Stimulated activated CD8-positive, alpha-beta memory T cell treated with anti-CD3 and anti-CD28 coated beads, Interleukin-7, amount 100 ng/mL, for 4 hours (primary cell): ENCODE measurements at places on chromosomes 5 and 9.

GRCh38 chr9:132708239-132708638 lies 38.0 kb downstream of the GTF3C4 start:
- DNase-seq: no peak

DNA sequence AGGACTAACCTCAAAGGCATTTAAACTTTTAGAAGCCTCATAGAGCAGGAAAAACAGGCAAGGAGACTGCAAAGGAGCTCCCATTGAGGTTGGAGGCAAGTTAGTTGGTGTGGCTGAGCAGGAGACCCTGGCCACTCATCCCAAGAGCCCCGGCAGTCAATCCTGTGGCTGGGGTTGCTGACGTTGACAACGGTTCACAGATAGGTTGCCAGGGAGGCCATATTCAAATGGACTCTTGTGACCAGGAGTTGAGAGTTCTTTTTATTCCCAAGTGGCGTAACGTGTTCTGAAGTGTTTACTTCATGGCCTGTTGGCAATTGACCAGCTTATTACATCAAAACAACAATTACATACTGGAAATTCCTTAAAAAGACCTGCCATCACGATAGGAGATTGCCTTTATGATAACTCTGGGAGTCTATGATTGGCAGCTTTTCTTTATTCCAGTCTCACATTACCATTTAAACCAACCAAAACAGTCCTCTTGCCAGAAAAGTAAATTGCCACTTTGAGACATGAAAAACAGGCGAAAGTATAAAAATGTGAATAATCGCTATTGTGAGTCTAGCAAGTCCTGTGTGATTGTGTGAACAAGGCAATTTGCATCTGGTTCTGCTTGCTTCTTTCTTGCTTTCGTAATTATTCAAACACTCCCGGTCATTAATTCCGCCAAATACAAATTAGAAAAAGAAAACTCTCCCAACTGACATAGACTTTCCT lies 394.9 kb downstream of the MED10 start:
- DNase-seq: no peak

GRCh38 chr5:152403046-152403445 lies 2.0 kb downstream of the NMUR2 start:
- no peak for DNase-seq

- DNase-seq: no peak
These were observed 186.5 kb downstream of the ARHGEF28 start for GRCh38 chr5:73812457-73812856.

DNA sequence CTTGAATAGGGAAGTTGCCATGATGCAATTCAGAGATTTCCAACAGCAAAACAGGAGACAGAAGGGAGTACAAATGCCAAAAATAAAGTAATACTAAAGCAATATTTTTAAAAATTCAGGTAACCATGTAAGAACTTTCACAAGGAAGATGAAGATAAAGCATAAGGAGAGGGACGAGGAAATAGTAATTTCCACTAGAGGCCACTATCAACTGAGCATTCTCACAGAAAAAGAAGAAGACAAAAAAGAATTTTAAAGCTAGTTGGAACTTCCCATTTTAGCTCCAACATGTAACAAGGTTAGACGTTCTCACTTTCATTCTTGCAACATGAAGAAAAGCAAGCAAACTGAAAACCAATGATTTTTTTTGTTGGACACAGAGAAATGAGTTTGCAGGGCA lies 779.9 kb upstream of the CDH6 start:
- no peak for DNase-seq

- DNase-seq: no peak
These were observed 130.5 kb upstream of the HAND1 start for GRCh38 chr5:154608531-154609011.

- DNase-seq: no peak
These were observed 9.3 kb downstream of the SLC25A48 start for GRCh38 chr5:135843571-135844337.

DNA sequence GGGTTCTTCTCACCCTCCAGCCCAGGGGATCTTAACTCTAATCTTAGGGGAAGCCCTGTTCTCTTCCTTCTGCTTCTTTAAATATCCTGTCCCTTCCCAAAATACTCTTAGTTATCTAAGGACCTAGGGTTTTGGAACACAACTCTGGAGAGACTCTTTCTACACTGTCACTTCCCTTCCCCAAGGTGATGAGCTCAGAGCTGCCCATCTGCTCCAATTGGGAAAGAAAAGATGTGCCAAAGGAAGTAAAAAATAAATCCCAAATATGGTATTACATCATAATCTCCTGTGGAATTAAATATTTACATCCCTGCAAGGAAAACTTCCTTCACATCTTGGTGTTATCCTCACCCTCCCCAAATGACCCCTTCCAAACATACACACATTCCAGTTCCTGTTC lies 291.2 kb downstream of the EPB41L4A start:
- DNase-seq: no peak

GRCh38 chr9:15403155-15403554 lies 19.5 kb upstream of the SNAPC3 start:
- no peak for DNase-seq

DNA sequence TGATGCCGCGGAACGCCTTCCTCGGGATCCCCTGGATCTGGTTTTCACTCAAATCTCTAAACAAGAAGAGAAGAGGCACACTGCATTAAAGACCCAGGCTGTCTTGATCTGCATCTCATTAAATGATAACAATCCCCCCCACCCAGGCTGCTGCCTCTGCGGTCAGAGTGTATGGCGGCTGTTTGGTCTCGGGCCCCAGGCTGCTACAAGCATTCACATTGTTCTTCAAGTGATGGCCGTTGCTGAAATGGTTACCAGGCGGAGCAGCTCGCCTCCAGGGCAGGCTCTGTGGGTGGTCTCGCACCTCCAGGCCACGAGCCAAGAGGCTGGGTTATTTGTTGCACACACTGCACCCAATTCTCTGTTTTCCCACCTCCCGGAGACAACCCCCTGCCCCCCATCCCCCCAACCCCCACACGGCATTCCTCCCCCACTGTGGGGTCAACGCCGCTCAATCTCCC lies 304.1 kb upstream of the PANK3 start:
- no peak for DNase-seq

- DNase-seq: no peak
These were observed 583.4 kb downstream of the ACTL7B start for GRCh38 chr9:108272349-108272899.

DNA sequence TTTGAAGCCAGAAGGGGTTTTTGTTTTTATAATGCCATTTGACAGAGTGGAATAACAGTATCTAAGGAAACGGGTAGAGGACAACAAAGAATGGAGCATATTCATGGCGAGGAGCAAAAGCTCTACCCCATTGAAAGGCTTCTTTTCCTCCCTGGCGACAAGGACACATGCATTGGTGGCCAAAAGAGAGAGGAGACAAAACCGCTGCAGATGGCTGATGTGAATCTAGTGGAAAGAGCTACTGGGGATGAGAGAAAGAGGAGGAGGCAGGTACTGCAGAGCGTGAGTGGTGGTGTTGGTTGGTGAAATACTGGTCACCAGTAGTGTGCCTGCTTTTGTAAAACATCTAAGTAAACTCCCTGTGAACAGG lies 491 bp downstream of the APC start:
- DNase-seq: no peak

DNA sequence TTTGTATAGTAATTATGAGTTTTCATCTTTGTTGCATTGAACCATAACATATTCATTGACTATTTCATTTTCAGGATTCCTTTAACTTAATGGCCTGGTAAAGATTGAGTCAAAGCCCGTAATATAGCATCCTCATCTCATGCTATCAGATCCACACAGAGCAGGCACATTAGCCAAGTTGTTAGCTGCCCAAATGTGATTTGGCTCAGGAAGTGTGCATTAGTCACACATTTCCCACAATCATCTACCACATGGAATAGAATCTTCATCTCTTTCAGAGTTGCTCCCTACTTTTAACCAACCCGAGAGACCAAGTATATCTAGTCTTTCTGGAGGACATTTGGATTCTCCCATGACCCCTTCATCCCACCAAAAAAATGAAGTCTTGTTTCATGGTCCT lies 481.0 kb upstream of the PTGER4 start:
- DNase-seq: no peak

DNA sequence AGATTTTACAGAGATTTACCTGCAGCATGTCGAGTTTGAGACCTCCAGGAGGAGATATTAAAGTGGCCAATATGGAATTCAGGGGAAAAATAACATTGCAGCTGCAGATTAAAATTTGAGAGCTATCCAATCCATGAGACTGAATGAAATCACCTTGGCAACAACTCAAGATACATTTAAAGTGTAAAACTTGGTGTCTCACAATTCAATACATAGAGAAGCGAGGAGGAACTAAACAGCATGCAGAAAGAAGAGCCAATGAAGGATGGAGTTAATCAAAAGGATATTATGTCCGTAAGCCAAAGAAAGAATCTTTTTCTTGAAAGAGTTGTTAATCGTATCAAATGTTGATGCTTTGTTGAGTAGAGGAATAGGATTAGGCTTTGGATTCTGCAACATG lies 455.1 kb downstream of the CDH18 start:
- DNase-seq: no peak
